Right renal cortex interstitium (tissue), 3 donors: ENCODE measurements at places on chromosomes 4 and X. TPM values are rescaled to one million over a fixed set of nuclear protein-coding genes. Genes with fewer than 3 reads are reported as not detected.

GRCh38 chr4:145681956-145682355 is 2.0 kb downstream of the C4orf51 start:
- DNase-seq = no peak

Gene PCDH10
- polyA plus RNA-seq = 5.4 TPM

DNA sequence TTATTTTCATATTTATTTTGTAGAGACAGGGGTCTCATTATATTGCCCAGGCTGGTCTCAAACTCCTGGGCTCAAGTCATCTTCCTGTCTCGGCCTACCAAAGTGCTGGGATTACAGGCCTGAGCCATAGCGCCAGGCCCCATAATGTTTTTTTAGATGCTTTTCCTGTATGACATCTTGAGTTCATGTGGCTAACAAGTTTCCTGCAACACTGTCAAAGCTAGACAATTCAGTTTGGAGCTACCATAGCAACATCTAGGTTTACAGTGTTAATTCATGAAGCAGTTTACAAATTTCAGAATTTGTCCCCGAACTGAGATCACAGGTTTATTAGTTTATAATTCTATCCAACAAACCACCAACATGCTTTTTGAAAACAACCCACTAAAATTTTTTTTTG is 6.4 kb upstream of the IL13RA2 start:
- no peak for DNase-seq

DNA sequence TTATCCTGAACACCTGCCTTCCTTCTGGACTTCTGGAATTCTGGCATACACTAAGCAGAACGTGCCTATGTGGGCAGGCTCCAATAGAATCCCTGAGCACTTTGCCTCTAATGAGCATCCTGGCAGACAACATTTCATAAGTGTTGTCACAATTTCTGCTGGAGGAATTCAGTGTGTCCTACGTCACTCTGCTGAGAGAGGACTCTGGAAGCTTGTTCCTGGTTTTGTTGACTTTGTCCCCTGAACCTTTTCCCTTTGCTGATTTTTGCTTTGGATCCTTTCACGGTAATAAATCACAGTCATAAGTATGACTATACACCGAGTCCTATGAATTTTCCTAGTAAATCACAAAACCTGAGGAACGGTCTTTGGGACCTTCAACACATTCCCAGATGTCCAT is 43.2 kb downstream of the MTMR8 start:
- no peak for DNase-seq

- DNase-seq = no peak
Measured at GRCh38 chr4:134126000-134126560, 75.5 kb downstream of the PABPC4L start.

- no peak for DNase-seq
Measured at GRCh38 chr4:30330894-30331652, 389.1 kb upstream of the PCDH7 start.

Gene ARMCX2
- 94.4 TPM for polyA plus RNA-seq

Gene PLK4
- 26.3 TPM for polyA plus RNA-seq

DNA sequence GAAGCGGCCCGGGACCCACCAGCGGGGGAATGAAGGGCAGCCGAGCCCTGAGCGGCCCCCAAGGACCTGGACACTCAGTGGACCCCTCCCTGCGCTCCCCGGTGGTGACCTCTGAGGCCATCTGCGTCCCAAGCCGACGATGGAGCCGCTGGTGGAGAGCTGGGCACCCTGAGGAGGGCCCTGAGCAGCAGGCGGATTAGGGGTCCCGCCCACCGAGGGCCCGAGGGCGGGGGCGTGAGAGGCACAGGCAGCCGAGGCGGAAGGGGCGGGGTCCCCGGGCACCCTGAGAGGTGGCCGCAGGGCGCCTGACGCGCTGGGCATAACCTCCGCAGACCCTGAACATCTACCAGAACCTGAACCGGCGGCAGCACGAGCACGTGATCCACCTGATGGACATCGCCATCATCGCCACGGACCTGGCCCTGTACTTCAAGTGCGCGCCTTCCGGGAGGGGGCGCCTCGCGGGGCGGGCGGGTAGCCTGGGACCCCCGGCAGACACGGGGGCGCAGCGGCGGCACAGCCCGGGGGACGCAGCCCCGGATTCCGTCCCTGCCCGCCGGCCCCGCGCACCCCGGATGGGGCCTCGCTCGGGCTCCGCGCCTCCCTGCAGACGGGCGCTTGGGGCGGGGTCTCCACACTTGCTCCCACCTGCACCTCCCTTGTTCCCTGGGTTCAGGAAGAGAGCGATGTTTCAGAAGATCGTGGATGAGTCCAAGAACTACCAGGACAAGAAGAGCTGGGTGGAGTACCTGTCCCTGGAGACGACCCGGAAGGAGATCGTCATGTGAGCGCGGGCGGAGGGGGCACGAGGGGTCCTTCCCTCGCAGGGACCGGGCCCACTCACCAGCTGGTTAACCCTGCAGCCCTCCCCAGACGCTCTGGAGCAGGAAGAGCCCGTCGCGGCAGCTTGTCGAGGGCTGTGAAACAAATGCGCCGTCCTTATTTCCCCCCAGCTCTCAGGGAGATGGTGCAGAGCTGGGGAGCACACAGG is 10.3 kb downstream of the ATP5ME start:
- DNase-seq = no peak

DNA sequence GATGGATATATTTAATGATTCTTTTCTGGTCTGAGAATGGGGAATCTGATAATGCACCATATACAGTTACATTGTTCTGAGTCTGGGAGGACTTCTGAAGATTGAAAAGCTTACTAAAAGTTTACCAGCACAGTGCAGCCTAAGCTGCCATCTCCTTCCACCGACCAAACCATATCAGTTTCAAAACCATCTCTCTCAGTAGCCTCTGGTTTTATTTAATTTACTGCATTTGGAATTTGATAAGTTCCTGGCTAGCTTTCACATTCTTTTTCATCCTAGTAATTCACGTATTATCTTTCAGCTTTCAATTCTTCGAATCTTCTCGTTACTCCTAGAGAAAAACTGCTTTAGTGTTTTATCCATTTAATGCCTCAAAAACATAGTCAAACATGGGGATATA is 181.4 kb upstream of the HCCS start:
- no peak for DNase-seq

Gene PRRG1
- 24.7 TPM for polyA plus RNA-seq

- no peak for DNase-seq
Measured at GRCh38 chr4:6875431-6875831, 34.2 kb upstream of the TBC1D14 start.

DNA sequence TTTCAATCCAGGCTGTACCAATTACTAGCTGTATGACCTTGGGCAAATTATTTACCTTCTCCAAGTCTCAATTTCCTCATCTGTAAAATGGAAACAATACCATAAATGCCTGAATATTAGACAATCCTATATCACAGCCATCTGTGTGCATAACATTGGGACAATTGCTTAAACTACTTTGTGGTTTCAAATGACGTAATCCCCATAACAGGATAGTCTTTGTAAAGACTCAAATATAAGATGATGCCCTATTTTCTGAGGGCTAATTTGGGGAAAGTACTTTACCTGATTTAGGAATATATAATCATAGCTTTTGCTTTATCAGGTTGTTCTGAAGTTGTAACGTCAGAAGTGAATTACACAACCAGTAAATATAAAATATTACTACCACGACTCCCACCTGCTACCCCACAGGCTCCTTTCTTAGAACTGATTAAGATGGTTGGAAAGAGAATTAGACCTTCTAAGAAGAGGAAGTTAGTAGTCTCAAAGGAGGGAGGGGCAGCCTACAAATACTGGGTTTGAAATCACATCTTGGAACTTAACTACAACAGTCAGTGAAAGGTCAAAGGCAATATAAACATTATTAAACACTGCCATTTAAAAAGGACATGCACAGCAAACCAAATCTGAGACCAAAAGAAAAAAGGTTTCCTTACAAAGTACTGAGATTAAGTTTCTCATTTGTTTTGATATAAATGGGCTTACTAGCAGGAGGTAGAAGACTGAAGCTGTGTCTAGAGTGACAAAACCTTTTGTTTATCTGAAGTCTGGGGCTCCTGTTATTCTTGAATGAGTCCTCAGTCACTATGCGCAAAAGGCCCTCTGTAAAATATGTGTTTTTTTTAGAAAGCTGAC is 215.0 kb downstream of the SCFD2 start:
- no peak for DNase-seq

- no peak for DNase-seq
Measured at GRCh38 chr4:1403591-1404572, 2.4 kb downstream of the NKX1-1 start.

DNA sequence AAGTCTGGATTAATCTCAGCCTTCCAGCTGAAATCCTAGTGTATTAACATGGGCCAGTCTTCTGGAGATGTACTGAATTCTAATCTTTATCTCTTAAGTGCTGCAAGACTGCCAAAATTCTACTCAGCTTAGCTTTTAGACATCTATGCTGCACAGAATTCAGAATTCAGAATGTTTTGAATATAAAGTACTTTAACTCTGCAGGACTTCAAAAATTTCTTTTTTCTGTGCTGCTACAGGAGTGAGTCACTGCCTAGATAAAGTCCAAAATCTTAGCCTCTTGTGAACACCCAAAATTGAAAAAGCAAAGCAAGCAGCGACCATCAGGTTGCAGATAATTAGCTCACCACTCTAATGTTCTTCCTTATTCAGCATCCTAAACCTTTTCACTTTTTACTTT is 1092.6 kb upstream of the PCDH10 start:
- DNase-seq = no peak

GRCh38 chr4:155703486-155704247 is 37.0 kb downstream of the GUCY1A1 start:
- no peak for DNase-seq

- DNase-seq = no peak
Measured at GRCh38 chr4:93103042-93103441, 725.5 kb upstream of the ATOH1 start.

DNA sequence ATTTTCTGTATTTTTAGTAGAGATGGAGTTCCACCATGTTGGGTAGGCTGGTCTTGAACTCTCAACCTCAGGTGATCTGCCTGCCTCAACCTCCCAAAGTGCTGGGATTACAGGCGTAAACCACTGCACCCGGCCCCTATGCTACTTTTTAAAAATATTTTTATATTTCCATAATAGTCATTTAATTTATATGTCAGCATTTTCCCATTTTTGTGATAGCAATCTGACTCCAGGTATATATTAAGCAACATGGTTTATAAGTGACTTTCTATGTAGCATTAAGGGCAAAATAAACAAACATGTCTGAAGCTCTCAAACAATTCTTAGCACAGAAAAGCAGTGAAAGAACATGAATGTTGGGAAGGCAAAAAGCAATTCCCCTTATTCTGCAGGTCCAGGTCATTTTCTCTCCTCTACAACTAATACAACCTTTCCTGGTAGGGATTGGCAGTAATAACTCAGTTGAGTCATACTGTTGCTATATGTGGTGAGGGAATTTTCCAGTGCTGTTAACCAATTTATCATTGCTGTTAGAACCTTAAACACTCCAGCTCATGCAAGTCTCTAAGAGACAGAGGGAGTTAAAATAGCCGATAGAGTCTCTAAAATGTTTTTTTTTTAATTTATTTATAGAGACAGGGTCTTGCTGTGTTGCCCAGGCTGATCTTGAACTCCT is 24.0 kb downstream of the SMIM14 start:
- DNase-seq = no peak

Gene RPS6KA6
- 18.6 TPM for polyA plus RNA-seq

DNA sequence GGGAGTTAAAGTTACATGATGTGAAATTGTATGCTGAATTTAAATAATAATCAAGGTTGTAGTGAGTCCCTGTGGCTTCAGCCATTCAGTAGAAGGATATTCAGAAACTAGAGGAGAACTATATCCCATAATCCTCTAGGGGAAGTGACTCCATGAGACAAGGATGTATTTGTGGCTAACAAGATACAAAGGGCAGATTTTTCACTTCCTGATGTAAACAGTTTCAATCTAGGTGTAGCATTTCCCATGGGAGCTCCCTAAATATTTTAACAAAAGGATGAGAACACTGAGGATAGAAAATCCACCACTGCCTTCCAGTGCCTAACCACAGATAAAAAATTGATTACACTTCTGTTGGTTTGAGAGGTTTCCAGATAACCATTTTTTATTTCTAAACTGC is 435.4 kb upstream of the TENM3 start:
- no peak for DNase-seq

- DNase-seq = no peak
Measured at GRCh38 chr4:156538210-156538609, 433.4 kb downstream of the PDGFC start.

Gene OTUD6A
- not detected for polyA plus RNA-seq

GRCh38 chr4:6472387-6473263 is at the start of gene PPP2R2C:
Gene PPP2R2C, minus strand, starts transcription at chr4:6472614. Its CDS starts 385 bp downstream, at chr4:6472229.
- no peak for DNase-seq

Gene SLC34A2
- 30.7 TPM for polyA plus RNA-seq

DNA sequence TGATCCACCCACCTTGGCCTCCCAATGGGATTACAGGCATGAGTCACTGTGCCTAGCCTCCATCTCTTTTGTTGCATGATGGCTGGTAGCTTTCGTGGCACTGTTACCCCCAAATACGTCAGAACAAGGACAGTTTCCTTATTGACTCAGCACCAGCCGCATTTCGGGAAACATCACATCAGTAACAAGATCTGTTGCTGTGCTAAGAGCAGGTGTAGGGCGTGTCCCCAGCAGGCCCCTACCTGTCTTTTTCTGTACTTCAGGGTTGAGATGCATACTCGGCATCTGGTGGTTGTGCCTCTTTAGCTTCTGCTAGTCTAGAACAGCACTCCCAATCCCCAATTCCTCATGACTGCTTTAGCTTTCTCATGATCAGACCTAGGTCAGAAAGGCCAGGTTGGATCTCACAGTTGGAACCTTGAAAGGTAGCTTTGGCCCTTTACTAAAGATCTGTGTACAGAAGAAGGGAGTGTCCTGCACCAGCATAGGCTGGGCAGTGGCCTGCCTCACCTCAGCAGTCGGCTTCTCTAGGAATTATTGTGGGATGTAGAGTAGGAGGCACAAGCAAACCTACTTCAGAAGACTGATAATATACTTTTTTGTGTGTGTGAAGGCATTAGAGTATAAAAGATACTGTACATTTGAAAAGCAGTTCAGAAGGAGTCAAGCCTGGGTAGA is 36.8 kb downstream of the NSD2 start:
- DNase-seq = no peak

DNA sequence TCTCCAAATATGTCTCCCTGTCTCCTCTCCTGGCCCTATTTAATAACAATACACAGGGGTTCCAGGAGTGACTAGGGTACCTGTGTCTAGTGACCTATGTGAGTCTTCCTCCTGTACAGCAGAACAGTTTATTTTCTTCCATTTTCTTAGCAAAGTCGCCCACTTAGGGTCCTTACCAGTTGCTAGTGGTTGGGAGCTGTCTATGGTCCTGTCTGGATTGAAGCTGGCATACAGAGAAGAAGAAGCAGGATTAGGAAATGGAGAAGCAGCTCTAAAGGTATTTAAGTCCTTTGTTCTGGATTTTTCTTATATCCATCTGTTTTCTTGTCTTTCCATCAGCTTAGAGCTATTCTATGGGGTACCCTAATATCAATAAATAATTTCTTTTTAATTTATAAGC is 587.1 kb upstream of the CPEB2 start:
- DNase-seq = no peak

Gene WDFY3
- polyA plus RNA-seq = 49.5 TPM

Gene INPP4B
- polyA plus RNA-seq = 8.5 TPM

GRCh38 chrX:53266914-53267313 is 14.5 kb downstream of the IQSEC2 start:
- no peak for DNase-seq

GRCh38 chrX:125402807-125403206 is 83.1 kb downstream of the TEX13C start:
- no peak for DNase-seq

- DNase-seq = no peak
Measured at GRCh38 chrX:151830911-151831310, 81.8 kb upstream of the MAGEA4 start.

Gene GRPR
- polyA plus RNA-seq = 0.34 TPM
